ENCODE measurements at places on chromosomes 2 and 18. TPM values are rescaled to one million over a fixed set of nuclear protein-coding genes. Genes with fewer than 3 reads are reported as not detected.

Gene MBP
- total RNA-seq, result 15.8 TPM

Gene SOWAHC
- 5.3 TPM for total RNA-seq

GRCh38 chr2:20223407-20224163 lies 1.3 kb downstream of the SDC1 start:
- no peaks in the 10 kb centered on the region for H3K27me3 ChIP-seq
- no peak overlapping the region for H3K27ac ChIP-seq
- H3K36me3 ChIP-seq, result no peaks in the 10 kb centered on the region
- no peak for DNase-seq

GRCh38 chr2:242027676-242028450 lies 158.3 kb downstream of the RTP5 start:
- H3K27me3 ChIP-seq, result no peaks in the 10 kb centered on the region
- no peaks in the 10 kb centered on the region for H3K4me1 ChIP-seq
- H3K36me3 ChIP-seq, result no peaks in the 10 kb centered on the region
- DNase-seq, result peak; percentile 42
- no peak overlapping the region for H3K4me3 ChIP-seq

DNA sequence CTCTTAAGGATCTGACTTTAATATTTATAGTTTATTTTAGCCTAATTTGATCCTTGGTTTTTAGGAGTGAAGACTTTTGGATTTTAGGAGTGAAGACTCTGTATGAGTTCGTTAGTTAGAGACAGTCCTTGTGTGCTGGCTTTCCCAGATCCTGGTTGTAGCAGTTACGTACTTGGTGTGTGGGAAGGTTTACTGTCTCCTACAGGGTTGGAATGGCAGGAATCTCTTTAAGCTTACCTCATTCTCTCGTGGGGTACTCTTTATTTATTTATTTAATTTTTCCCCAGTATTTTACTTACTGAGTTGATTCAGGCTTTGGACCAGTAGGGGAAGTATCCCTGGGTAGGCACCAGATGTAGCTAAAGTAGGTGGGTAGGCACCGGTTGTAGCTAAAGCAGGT lies 1.8 kb upstream of the CXCR2 start:
- H3K4me3 ChIP-seq, result no peak overlapping the region
- no peaks in the 10 kb centered on the region for H3K27me3 ChIP-seq
- DNase-seq, result no peak
- H3K36me3 ChIP-seq, result no peaks in the 10 kb centered on the region

GRCh38 chr2:226581004-226581403 lies 218.6 kb downstream of the IRS1 start:
- H3K4me1 ChIP-seq, result no peaks in the 10 kb centered on the region
- no peak overlapping the region for H3K4me3 ChIP-seq
- no peaks in the 10 kb centered on the region for H3K36me3 ChIP-seq

DNA sequence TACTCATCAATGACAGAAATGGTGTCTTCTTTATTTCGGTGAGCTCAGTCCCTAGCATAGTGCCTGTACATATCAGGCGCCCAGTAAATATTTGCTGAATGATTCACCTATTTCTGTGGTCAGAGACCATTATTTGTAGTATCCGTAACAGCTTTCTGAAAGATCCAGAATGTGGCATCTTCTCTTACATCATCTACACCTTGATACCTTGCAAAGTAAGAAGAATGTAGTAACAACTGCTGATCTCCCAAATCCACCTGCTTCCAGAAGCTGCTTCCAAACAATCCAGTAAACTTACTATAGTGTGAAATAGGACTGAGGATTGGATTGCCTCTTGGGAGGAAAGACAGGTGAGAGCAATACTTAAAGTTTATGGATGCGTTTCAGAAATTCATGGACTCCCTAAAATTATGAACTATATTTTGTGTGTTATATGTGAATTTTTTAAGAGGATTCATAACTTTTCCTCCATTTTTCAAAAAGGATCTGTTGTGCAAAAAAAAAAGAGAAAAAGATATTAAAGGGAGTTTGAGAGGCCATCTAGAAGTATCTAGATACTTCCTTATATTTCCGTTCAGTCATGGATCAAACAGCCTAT lies 945 bp upstream of the ASXL2 start:
- H3K36me3 ChIP-seq, result no peaks in the 10 kb centered on the region
- H3K4me3 ChIP-seq, result no peak overlapping the region
- no peak for DNase-seq
- H3K27ac ChIP-seq, result peak overlapping the region; percentile 89

Gene IAH1
- 71.0 TPM for total RNA-seq

DNA sequence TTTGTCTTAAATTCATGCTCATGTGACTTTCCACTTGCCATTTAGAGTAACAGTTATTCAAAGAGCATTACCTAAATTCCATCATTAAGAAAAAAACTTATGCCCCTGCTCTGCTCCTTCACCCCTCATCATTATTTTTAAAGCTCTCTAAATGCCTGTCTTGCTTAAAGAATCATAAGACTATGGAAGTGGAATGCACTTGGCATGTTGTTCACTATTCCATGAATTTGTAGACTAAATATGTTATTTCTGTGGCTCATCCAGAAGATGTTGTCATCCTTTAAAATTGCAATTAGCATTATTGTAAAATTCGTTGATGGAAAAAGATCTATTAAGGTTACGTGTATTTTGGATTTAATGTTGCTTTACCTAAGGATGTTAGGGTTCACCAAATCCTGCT lies 61.8 kb downstream of the FMNL2 start:
- no peaks in the 10 kb centered on the region for H3K27me3 ChIP-seq
- no peak overlapping the region for H3K4me3 ChIP-seq
- no peaks in the 10 kb centered on the region for H3K36me3 ChIP-seq
- H3K4me1 ChIP-seq, result no peaks in the 10 kb centered on the region

DNA sequence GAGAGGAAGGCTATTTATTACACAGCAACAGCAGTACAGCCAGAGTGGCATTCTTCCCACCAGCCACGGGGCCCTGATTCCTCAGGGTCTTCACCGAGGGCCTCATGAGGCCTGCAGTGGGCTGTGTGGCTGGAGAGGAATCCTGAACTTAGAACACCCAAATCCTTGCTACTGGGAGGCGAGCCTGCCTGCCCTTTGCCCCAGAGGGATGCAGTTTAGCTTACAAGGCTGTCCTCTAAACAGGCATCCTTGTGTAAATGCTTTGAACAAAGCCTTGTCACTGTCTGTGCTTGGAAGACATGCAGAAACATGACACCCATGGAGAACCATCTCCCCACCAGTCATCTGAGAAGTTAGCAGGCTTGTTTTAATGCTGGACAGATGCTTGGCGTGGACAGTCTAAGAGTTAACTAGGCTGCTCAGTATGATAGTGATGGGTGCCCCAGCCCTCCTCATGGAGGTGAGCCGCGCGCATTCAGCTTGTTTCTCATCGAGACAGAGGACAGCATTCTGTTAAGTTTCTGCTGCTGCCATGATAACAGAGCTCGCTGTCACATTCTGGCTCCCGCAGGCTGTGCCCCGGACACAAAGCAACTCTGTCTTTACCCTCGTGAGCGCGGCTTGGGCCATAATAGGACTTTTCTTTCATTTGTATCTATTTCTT lies 42.9 kb downstream of the ADI1 start:
- H3K27me3 ChIP-seq, result no peaks in the 10 kb centered on the region
- no peak for DNase-seq
- no peak overlapping the region for H3K4me3 ChIP-seq
- peak overlapping the region; percentile 90 for H3K27ac ChIP-seq
- H3K36me3 ChIP-seq, result peaks cover 39% of the 10 kb centered on the region
- H3K4me1 ChIP-seq, result peaks cover 25% of the 10 kb centered on the region

All from right atrium auricular region (tissue), 2 donors.